Epithelial cell of proximal tubule (primary cell): ENCODE measurements at places on chromosomes 16 and 17.

DNA sequence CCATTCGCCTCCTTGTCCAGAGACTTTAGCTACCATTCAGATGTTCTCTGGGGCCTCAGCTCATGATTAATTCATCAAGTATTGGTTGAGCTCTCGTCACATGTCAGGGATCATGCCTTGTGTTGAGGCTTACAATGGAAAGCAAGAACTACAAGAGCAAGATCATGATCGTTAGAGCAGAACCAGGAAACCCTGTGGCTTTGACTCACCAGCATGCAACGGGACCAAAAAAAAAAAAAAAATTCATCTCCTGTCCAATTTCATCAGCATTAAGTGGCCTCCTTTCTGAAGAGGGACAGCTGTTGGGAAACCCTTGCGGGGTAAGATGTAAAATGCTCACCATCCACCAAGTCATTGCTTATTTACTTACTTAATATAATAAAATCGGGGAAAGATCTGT is 12.1 kb upstream of the USP10 start:
- DNase-seq = peak; percentile 96

GRCh38 chr17:72565006-72565405 is 444.2 kb downstream of the SOX9 start:
- DNase-seq = no peak

- no peak for DNase-seq
These were observed 7.6 kb downstream of the HDAC5 start for GRCh38 chr17:44115585-44116415.

DNA sequence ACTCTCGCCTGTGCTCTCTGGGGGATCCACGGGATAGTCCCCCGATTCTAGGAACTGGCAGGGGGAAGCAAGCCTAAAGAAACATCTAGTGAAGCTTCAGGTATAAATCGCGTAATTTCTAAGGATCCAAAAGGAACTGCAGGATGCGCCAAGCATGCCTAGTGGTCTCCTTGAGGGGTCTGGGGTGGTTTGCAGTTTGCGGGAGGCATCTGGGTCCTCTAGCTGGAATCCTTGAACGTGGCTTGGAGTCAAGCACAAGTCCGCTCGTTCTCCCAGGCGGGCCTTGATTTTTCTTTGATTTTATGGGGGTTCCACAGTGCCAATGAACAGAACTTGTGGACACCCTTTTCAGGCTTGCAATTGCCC is 1000.5 kb downstream of the KCNJ18 start:
- DNase-seq = no peak

- peak; percentile 42 for DNase-seq
These were observed 346 bp upstream of the SLC43A2 start for GRCh38 chr17:1628856-1629503.

DNA sequence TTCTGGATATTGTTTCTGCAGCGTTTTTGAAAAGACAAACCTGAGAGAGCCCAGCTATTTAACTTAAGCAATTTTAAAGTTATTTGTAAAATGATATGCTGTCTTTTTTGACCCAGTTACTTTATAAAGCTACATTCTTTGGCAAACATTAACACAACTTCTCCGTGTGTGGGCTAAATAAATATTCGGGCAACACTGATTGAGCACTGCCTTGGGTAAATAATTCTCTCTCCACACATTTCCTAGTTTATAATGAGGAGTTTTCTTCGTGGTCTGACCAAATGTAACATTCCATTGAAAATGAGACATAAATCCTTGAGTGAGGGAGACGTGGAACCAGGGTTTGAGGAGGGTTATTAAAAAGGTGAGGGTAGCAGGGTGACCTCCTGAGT is 142.8 kb downstream of the WWOX start:
- DNase-seq = peak; percentile 19

- DNase-seq = no peak
These were observed 206.9 kb downstream of the RAB11FIP4 start for GRCh38 chr17:31598399-31598782.

DNA sequence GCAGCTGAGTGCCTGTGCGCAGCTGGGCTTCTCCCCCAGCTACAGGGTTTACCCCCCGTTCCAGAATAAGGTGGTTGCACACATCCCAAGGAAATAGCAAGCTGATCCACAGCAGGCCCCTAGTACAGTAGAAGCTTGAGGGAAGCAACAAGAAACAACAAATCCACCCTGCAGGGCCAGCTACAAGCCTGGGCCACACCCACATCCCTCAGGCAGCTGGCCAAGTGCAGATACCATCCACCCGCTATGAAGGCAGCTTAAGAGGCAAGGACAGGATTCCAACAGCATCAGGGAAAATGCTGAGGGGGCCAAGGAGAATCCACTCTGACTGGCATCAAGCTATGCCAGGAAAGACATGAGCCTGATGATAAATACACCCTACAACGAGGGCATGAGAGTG is 66.9 kb upstream of the RCVRN start:
- no peak for DNase-seq

GRCh38 chr16:24858219-24859041 is 12.7 kb downstream of the SLC5A11 start:
- no peak for DNase-seq

DNA sequence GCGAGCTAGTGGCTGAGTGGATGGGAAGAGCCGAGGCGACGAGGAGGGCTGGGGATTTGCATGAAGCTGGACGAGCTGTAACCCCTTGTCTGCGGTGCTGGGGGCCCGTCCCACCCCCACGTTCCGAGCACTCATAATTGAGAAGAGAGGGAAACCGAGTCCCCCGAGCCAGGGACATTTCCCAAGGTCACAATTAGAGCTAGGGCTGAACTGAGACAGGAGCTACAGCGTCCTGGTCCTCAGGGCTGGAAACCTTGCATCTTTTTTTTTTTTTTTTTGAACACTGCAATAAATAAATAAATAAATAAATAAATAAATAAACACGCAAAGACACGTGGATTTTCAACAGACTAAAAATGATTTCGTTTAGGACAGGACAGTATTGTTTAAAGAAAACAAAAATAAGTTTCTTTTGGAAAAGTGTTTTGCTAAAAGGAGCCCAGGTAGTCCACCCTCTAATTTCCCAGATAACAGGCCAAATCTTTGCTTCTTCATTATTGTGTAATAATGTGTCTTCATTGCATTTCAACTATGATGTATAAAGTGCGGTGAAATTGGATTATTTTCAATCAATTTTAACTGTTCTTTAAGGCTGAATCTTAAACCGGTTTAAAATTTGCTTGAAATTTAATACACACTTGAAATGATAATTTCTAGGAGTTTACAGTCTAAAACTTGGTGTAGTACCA is 992 bp downstream of the GDPD1 start:
- DNase-seq = no peak

GRCh38 chr16:84348386-84348888 is 19.9 kb upstream of the ATP2C2 start:
- DNase-seq = no peak

DNA sequence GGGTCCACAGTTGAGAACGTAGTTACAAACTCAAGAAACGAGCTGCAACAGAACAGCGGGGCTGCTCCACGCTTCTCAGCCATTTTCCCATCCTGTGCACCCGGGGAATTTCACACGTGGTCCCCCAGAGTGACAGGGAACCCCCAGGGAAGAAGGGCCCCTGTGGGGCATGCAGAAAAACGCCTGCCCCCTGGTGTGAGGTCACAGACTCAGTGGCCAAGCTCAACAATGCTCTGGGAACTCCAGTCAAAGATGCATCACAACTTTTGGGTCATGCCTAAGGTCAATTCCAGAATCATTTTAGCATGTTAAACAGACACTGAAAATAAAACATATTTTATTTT is 115.4 kb downstream of the ZNF778 start:
- no peak for DNase-seq

DNA sequence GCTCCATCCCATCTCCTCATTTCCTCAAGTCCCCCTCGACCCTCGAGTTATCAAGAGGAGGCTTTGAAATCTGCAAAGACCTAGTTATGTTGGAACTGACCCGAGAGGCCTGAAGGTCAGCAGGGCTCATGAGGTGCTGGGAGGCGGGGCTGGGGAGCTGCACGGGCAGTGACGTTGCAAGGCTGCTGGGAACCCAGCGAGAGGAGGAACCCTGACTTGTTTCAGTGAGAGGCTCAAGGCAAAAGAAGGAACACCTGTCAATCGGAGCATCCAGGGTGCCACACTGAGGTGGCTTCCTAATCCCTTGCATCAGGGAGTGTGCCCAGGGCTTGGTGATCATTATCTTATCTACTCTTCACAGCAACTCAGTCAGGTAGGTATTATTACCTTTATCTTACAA is 86.9 kb downstream of the CDH11 start:
- no peak for DNase-seq

DNA sequence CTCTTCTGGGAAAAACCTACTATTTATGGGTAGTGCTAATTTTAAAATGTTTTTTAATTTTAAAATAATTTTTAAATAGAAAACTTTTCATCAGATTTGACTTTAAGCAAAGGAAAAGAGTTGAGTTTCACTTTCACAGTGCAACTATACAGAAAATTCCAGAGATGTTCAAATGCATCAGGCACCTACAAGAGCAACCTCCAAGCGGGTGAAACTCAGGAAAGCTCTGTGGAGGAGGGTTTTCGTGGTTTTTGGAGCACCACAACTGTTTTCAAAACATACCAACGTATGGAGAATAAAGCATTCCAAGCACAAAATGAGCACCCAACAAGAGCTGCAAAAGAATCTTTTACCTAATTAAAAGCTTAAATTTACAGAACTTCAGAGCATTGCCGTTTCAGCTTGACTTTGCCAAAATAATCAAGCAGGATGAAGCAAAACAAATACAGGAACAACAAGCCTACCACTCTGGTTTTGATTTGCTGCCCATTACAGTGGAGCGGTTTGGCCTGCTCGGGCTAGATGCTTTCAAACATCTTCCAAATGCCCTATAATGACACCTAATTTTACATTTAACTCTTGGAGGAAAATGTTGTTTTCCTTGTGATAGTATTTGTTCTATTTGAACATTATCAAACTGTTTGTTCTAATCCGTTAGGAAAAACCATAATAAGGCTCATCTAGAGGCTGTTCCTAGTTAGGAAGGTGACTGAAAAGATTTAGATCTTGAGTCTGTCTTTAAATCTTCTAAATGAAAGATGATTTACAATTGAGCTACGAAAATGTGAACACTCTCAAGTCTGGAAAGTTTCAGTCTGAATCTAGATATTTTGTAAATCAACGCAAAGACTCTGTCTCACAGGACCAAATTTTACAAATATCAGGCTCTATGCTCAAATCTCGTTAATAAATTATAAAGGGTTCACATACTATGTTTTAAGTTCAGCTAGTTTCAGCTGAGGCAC is 34.5 kb downstream of the NACA2 start:
- DNase-seq = no peak

- DNase-seq = no peak
These were observed 115.9 kb downstream of the ANKRD11 start for GRCh38 chr16:89374393-89374960.

- DNase-seq = no peak
These were observed 4.9 kb upstream of the PHAF1 start for GRCh38 chr16:67104845-67105244.

- no peak for DNase-seq
These were observed 205.1 kb downstream of the KATNIP start for GRCh38 chr16:27754788-27755690.

DNA sequence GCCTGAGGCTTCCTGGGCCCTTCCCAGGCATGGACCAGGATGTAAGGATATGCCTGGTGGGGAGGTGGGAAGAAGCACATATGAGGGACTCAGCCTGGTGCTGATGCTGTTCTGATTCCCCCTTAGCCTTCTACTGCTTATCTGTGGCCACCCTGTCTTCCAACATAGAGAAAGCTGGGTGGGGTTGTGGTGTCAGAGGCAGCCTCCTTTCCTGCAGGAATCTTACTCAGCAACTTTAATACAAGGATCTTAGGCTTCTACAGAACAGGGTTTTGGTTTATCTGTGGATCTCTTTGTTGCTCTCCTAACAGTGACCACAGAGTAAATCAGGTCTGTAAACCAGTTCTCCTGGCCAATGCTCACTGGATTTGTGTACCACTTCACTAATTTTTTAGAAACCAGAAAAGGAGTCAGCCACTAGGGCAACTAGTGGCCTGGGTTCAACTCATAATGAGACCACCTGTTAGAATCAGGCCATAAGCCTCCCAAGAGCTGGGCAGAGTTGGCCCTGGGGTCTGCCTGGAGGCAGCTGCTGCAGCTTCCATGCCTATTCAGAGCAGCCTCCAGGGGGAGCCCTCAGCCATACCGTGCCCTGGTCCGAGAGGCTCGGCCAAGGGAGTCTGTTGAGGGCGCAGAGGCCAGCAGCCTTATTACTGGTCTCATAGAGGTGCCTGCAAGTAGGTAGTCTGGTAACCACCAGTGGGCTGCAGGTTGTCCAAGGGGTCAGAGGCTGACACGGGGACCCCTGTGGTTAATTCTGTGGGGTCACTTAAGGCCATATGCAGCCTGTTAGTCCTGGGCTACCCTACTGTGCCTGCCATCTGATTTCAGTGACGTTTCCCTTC is 7.1 kb downstream of the HAS3 start:
- no peak for DNase-seq

GRCh38 chr17:6322316-6322715 is 112.6 kb downstream of the AIPL1 start:
- DNase-seq = no peak

GRCh38 chr16:73877150-73877549 is 419.5 kb upstream of the PSMD7 start:
- no peak for DNase-seq

DNA sequence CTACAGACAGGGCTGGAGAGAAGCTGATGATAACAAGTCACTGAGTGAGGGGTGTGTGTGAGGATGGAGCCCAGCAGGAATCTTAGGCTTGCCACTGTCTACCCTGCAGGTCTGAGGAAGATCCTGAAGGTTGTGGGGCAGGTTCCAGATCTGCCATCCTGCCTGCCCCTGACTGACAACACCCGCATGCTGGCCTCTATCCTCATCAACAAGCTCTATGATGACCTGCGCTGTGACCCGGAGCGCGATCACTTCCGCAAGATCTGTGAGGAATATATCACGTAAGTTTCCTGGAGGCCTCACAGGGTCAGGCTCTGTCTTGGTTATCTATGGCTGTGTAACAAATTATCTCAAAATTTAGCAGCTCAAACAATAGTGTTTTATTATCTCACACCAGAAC is 16.3 kb downstream of the UNC45B start:
- DNase-seq = no peak

DNA sequence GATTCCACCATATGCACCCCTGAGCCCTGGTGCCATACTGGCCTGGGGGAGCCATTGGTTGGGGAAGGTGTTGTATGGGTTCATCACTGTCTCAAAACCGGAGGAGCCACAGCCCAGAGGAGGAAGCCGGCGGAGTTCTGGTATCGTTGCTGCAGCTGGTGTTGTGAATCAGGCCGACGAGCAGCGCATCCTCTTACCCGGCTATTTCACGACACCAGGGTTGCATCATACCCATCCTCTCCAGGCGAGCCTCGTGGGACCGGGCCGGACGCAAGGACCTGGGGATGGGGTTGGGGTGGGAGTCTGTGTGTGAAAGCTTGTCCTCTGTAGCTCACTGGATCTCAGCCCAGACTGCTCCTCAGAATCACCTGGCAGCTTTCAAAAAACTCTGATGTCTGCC is 6.6 kb upstream of the SLC12A3 start:
- no peak for DNase-seq

- DNase-seq = no peak
These were observed 68.7 kb downstream of the N4BP1 start for GRCh38 chr16:48541108-48541786.

- no peak for DNase-seq
These were observed 156.4 kb downstream of the KATNIP start for GRCh38 chr16:27706156-27706865.
